ENCODE measurements at places on chromosomes 12 and 14. TPM values are rescaled to one million over a fixed set of nuclear protein-coding genes. Genes with fewer than 3 reads are reported as not detected.

DNA sequence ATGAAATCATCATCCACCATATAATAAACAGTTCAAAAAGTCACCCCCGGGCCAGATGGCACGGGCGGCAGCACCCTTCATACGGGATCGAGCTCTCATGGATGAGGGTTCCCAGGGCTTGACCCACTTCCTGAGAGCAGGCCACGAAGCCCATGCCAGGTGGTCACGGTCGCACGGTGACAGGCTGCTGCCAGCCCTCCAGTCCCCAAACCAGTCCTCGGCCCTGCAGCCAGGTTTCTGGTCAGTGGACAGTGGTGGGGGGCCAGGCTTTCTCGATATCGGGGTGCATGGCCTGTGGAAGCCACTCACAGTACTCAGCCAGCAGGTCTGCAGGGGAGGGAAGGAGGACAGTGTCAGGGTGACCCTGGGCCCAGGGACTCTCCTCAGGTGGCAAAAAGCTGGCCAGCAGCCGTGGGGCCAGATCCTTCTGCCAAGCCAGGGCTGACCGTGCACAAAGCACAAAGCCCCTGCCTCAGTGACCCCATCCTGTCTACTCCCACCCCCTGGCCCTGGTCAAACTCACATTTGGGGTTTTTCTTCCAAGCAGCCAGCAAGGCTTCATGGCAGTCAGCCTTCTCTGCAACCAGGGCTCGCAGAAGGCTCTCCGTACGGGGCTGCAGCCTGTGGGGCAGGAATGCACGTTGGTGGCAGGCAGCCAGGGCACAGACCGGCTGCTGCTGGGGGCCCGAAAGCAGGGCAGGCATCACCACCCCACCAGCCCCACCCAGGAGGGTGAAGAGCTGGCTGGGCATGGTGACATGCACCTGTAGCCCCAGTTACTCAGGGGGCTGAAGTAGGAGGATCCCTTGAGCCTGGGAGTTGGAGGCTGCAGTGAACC is 33.3 kb upstream of the UBC start:
- no peak for DNase-seq
- peaks cover 80% of the 10 kb centered on the region for H3K36me3 ChIP-seq
- no peaks in the 10 kb centered on the region for H3K4me1 ChIP-seq
- no peaks in the 10 kb centered on the region for H3K27me3 ChIP-seq
- no peak overlapping the region for H3K27ac ChIP-seq
- H3K4me3 ChIP-seq: no peak overlapping the region

DNA sequence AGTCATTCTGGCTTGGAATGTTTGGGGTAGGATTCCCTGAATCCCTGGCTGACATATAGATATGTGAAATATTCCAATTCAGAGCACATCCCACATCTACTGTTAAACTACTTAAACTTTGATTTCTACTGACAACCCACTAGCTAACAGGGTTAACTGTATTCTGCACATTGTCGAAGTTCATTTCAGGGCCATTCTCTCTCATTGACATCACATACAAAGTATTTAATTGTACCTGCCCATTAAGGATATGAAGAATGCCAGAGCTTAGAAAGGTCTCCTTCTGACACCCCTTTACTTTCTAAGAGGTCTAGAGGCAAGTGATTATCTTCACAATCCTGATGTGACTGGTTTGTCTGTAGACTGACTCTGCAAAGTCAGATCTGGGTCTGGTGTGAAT is 2.8 kb upstream of the DCN start:
- DNase-seq: no peak
- peaks cover 3% of the 10 kb centered on the region for H3K27me3 ChIP-seq

DNA sequence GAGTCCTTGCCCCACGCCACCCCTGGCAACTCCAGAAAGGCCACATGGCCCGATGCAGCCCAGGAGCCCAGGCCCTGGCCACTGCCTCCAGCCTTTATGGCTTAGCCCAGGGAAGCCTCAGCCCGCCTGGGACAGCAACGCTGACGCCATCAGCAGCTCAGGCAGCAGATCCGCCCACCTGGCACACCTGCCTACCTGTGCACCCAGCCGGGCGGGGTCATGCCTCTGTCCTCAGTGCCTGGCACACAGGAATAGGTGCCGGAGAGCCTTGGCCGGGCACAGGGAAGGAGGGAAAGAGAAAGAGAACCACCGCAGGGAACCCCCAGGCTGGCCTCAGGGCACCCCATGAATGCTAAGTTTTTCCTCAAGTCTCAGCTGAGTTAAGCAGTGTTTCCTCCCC is 21.1 kb downstream of the BEGAIN start:
- H3K4me3 ChIP-seq: no peak overlapping the region
- peaks cover 7% of the 10 kb centered on the region for H3K4me1 ChIP-seq

GRCh38 chr14:95256002-95256775 is 63.5 kb downstream of the CLMN start:
- H3K4me1 ChIP-seq: peaks cover 17% of the 10 kb centered on the region
- no peak for DNase-seq
- H3K36me3 ChIP-seq: no peaks in the 10 kb centered on the region

DNA sequence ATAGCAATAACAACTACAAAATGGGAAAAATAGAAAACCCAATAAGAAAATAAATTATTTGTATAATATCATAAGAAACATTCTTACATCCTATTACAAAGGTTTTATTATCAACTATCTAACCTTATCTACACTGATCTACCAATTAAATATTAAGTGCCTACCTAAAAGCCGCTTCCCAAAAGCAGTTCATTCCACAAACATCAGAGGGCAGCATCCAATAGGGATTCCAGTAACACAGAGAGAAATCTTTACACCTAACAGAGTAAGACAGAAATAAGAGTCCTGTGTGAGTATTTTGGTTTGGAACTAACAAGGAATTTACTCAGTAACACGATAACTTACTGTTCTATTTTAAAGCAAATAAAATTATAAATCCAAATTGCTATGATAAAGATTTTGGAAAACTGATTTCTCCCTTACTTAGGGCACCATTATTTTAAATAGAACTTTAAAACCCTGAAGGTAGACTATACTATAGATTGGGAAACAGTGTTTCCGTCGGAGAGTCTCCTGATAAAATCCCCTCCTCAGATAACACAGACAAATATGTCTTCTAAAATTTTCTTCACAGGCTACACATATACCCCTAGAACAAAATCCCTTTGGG is 15.0 kb downstream of the GXYLT1 start:
- no peak overlapping the region for H3K4me3 ChIP-seq
- DNase-seq: no peak

DNA sequence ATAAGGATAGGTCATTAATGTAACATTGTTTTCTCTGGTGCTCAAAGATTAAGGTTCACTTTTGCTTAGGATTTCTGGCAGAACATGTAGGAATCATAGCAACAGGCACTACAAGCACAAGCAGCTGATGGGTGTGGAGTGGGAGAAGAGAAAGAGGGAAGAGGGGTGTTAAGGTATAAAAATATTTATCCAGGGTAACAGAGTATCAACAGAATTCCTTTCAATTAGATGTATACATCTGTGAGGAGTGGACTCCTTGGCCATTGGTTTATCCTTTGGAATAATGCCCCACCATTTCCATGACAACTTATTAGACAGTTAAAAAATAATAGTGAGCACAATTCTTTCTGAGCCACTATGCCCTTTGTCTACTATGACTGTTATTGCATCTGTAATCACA is 388.3 kb upstream of the DDHD1 start:
- H3K4me3 ChIP-seq: no peak overlapping the region
- H3K4me1 ChIP-seq: peaks cover 19% of the 10 kb centered on the region
- no peak for DNase-seq
- no peaks in the 10 kb centered on the region for H3K27me3 ChIP-seq

GRCh38 chr12:89345830-89346740 is 6.2 kb downstream of the DUSP6 start:
- peak overlapping the region; percentile 71 for H3K27ac ChIP-seq
- DNase-seq: no peak
- peak overlapping the region; percentile 74 for H3K4me3 ChIP-seq

DNA sequence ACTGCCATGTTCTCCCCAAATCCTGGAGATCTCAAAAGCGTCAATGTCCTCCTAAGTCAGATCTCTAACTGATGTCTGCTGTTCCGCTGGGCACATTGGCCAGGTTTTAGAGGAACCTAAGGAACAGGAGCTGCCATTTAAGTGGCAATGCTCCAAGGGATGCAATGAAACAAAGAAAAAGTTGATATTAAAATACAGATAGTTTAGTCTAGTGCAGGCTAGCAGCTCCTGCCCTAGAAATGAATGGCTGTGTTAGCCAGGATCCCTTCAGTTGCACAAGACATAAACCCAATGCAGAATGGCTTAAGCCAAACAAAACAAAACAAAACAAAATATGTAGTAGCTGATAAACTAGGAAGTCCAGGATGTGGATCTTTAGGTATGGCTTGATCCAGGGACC is 144.1 kb downstream of the HMGA2 start:
- no peak overlapping the region for H3K4me3 ChIP-seq
- peaks cover 12% of the 10 kb centered on the region for H3K27me3 ChIP-seq
- no peaks in the 10 kb centered on the region for H3K36me3 ChIP-seq
- H3K4me1 ChIP-seq: peaks cover 2% of the 10 kb centered on the region
- no peak overlapping the region for H3K27ac ChIP-seq

- DNase-seq: no peak
- no peak overlapping the region for H3K27ac ChIP-seq
- H3K36me3 ChIP-seq: peaks cover 9% of the 10 kb centered on the region
- H3K27me3 ChIP-seq: peaks cover 16% of the 10 kb centered on the region
These were observed 20.5 kb upstream of the PPP2R5C start for GRCh38 chr14:101740981-101741380.

GRCh38 chr12:110742096-110742717 is 484 bp downstream of the PPP1CC start:
- peak overlapping the region; percentile 98 for H3K4me3 ChIP-seq
- H3K36me3 ChIP-seq: peaks cover 33% of the 10 kb centered on the region
- H3K27ac ChIP-seq: peak overlapping the region; percentile 93
- no peak for DNase-seq

DNA sequence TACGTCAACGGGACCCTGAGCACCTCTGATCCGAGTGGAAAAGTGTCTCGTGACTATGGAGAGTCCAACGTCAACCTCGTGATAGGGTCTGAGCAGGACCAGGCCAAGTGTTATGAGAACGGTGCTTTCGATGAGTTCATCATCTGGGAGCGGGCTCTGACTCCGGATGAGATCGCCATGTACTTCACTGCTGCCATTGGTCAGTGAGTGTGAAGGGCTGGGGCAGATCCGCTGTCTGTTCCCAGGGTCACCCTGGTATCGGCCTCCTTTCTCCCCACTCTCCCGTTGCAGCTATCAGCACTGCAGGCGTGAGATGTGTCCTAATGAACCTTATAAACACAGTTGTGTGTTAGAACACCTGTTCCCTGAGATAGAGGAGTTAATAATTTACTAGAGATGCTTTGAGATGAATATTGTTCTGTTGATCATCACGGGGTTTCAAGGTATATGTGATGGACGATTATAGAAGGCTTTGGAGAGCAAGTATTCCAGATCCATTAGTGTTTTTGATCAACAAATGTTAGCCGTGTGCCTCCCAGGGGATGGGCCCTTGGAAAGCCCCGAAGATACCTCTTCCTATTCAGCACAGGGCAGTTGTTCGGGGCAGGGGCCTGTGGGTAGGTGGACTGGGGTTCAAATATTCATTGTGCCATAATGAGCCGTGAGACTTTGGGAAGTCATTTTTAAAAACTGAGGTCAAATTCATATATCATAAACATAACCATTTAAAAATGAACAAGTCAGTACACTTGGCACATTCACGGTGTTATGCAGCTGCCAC is 33.6 kb downstream of the ADGRD1 start:
- H3K27ac ChIP-seq: no peak overlapping the region
- H3K27me3 ChIP-seq: peaks cover 10% of the 10 kb centered on the region
- no peak overlapping the region for H3K4me3 ChIP-seq
- DNase-seq: no peak
- peaks cover 13% of the 10 kb centered on the region for H3K4me1 ChIP-seq

DNA sequence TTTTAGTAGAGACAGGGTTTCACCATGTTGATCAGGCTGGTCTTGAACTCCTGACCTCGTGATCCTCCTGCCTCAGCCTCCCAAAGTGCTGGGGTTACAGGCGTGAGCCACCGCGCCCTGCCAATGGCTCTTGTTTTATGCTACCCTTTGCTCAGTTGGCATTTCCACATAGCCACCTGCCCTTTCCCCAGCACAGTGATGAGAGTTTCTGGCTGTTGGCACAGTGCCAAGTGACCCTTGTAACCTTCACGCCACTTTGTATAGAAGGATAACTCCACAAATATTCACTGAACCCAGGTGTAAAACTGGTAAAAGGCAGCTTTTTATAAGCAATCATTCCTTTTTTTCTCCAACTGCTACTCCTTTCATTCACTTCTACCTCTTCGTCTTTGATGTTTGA is 18.5 kb upstream of the CCDC175 start:
- DNase-seq: no peak
- no peak overlapping the region for H3K4me3 ChIP-seq
- H3K4me1 ChIP-seq: no peaks in the 10 kb centered on the region
- H3K27ac ChIP-seq: no peak overlapping the region
- H3K27me3 ChIP-seq: peaks cover 14% of the 10 kb centered on the region
- no peaks in the 10 kb centered on the region for H3K36me3 ChIP-seq

GRCh38 chr12:103456006-103456405 is 39.8 kb downstream of the C12orf42 start:
- H3K4me3 ChIP-seq: peak overlapping the region; percentile 26
- peak overlapping the region; percentile 70 for H3K27ac ChIP-seq
- peaks cover 46% of the 10 kb centered on the region for H3K4me1 ChIP-seq
- H3K27me3 ChIP-seq: no peaks in the 10 kb centered on the region
- no peaks in the 10 kb centered on the region for H3K36me3 ChIP-seq
- no peak for DNase-seq

The P2RX7 gene
- 2.7 TPM for total RNA-seq

The EEF1AKMT3 gene
- 1.2 TPM for total RNA-seq

The MYL2 gene
- total RNA-seq: not detected

The TMEM119 gene
- not detected for total RNA-seq

The HPD gene
- total RNA-seq: not detected

The CLEC7A gene
- total RNA-seq: 0.09 TPM

All from activated B cell treated with CpG ODN at 0.5 μM for 24 hours (primary cell).